Thoracic aorta (tissue), 2 donors: ENCODE measurements at places on chromosomes 13 and 19.

DNA sequence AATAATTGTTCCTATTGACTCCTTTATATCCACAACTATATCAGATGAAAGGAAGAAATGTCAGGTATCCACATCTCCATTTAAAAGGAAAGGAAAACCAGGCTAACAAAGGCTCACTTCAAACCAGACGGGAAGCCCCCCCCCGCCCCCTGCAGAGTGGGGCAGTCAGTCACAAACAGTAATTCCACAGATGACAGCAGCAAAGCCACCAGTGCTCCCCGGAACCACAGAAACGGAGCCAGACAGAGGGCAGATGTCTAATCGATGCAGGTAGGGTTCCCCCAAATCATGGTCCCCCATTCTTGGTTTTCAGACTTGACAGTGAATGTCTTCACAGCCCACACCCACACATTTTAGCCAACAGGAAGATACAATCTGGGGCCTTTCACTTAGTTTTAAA lies 100.8 kb downstream of the STK24 start:
- no peak overlapping the region for H3K4me3 ChIP-seq
- H3K4me1 ChIP-seq: no peaks in the 10 kb centered on the region
- H3K27me3 ChIP-seq: no peaks in the 10 kb centered on the region
- H3K36me3 ChIP-seq: peaks cover 12% of the 10 kb centered on the region

- DNase-seq: no peak
- no peak overlapping the region for H3K4me3 ChIP-seq
- H3K27me3 ChIP-seq: no peaks in the 10 kb centered on the region
- H3K27ac ChIP-seq: no peak overlapping the region
- H3K36me3 ChIP-seq: peaks cover 46% of the 10 kb centered on the region
Measured at GRCh38 chr19:13969897-13970296, 17.6 kb downstream of the DCAF15 start.

- H3K36me3 ChIP-seq: no peaks in the 10 kb centered on the region
- no peak overlapping the region for H3K27ac ChIP-seq
Measured at GRCh38 chr19:10037809-10038208, 24.5 kb downstream of the RDH8 start.

- H3K27me3 ChIP-seq: no peaks in the 10 kb centered on the region
- H3K27ac ChIP-seq: no peak overlapping the region
- no peaks in the 10 kb centered on the region for H3K36me3 ChIP-seq
- no peaks in the 10 kb centered on the region for H3K4me1 ChIP-seq
- no peak for DNase-seq
Measured at GRCh38 chr13:99867535-99868257, 103.9 kb downstream of the ZIC5 start.

DNA sequence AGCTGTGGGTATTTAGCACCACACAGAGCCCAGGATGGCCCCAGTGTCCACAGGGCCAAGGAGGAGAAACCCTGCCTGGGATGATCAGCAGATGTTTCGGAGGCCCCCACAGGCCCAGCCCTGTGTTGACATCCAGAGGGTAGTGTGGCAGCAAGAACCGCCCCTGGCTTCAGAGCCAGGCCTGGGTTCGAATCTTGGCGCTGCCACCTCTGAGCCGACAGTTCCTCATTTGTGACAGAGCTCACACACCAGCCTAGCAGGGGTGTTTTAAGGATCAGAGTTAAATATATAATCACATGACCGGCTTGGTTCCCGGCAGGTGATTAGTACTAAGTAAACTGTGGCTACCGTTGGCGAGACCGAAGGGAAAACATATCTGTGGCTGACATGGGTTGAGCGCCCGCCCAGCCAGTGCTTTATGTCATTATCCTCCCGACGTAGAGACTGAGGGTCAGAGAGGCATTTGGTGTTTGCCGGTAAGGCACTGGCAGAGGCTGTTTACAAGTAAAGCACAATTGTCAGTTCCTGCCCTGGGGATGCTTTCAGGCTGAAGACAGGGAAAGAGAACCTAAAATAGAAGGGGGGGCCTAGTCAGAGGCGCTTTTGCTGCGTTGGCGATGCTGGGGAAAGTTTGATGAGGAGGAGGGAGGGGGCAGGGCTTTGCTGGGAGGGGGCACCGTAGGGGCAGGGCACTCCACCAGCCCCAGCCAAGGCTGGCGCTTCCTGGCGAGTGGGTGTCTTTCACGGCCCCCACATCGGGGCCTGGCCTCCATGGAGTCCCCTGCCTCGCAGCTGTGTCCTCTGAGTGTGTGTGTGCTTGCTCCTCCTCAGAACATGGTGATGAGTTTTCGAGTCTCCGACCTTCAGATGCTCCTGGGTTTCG lies 4.8 kb downstream of the PIAS4 start:
- DNase-seq: no peak
- peaks cover 11% of the 10 kb centered on the region for H3K36me3 ChIP-seq
- no peaks in the 10 kb centered on the region for H3K27me3 ChIP-seq
- no peak overlapping the region for H3K27ac ChIP-seq
- no peak overlapping the region for H3K4me3 ChIP-seq

- H3K27ac ChIP-seq: no peak overlapping the region
- no peaks in the 10 kb centered on the region for H3K27me3 ChIP-seq
Measured at GRCh38 chr13:67916650-67917049, 686.5 kb upstream of the PCDH9 start.

GRCh38 chr13:98252931-98253470 lies 75.9 kb upstream of the RNF113B start:
- H3K36me3 ChIP-seq: no peaks in the 10 kb centered on the region
- no peaks in the 10 kb centered on the region for H3K27me3 ChIP-seq
- H3K4me3 ChIP-seq: peak overlapping the region; percentile 3
- no peak overlapping the region for H3K27ac ChIP-seq

DNA sequence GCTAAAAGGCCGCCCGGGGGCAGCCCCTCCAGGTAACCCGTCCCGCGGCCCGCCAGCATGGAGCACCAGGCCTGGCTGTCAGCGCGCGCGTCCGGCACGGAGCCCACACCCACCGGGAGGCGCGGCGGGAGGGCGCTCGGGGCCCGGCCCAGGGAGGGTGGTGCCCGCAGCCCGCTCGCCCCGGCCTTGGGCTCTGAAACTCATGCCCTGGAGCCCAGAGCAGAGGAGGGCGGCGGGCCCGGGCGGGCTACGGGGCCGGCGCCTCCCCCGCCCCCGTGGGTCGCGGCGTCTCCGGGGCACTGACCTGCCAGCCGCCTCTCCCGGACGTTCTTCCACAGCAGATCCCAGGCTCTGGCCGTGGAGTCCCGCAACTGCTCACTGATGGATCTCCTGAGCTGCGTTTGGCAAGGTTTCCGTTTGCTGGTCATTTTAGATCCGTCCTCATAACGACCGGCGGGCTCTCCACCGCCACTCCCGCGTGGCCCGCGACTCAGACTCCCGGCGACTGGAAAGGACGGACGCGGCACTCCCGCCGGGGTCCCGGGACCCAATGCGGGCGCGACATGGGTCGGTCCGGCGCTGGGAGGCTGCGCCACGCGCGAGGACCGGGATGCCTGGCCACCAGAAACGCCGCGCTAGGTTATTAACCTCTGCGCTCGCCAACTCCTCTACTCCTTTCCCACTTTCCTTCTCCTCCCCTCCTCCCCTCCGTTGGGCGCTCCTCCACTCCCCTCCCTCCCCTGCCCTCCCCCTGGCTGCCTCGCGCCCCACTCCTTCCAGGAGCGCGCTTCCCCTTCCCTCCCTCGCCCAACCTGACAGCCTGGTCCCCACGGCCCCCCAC lies 64.7 kb upstream of the STARD13 start:
- H3K27ac ChIP-seq: peak overlapping the region; percentile 75
- no peaks in the 10 kb centered on the region for H3K36me3 ChIP-seq
- peaks cover 12% of the 10 kb centered on the region for H3K4me1 ChIP-seq
- H3K27me3 ChIP-seq: no peaks in the 10 kb centered on the region
- H3K4me3 ChIP-seq: peak overlapping the region; percentile 83
- no peak for DNase-seq

DNA sequence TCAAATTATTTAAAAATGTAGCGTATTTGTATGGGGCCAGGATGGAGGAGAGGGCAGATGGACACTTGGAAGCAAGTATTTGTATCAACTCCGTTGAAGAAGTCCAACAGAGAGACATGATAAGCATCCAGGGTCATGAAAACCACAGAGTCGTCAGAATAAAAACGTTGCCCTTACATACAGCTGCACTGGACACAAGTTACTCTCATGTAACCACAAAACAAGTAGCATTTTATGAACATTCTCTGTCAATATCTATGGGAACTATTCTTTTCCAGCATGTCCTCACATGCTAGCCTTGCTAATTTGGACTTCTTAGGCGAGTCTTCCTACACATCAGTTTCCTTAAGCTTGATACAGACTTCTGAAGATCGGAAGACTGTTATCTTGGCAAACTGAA lies 35.0 kb downstream of the EFNB2 start:
- H3K36me3 ChIP-seq: no peaks in the 10 kb centered on the region
- H3K27me3 ChIP-seq: no peaks in the 10 kb centered on the region
- H3K4me1 ChIP-seq: peaks cover 10% of the 10 kb centered on the region
- no peak overlapping the region for H3K4me3 ChIP-seq
- no peak for DNase-seq

DNA sequence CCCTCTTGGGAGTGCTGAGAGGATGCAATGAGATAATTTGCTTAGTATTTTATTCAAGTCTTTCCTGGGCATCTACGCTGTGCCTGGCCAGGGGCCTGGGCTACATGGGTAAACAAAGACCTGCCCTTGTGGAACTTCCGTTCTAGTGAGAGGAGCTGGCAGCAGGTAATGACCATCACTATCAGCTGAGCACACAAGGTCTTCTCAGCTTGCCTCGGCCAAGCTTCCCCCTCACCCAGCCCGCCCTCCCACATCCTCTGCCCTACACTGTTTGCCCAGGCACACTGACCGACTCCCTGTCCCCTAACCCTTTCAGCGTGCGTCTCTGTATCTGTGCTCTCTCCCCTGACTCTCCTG lies 8.6 kb upstream of the FKRP start:
- no peaks in the 10 kb centered on the region for H3K27me3 ChIP-seq
- H3K4me3 ChIP-seq: no peak overlapping the region
- no peak overlapping the region for H3K27ac ChIP-seq
- peaks cover 51% of the 10 kb centered on the region for H3K4me1 ChIP-seq
- H3K36me3 ChIP-seq: peaks cover 20% of the 10 kb centered on the region

- no peaks in the 10 kb centered on the region for H3K27me3 ChIP-seq
- peaks cover 38% of the 10 kb centered on the region for H3K36me3 ChIP-seq
- no peak overlapping the region for H3K4me3 ChIP-seq
- no peak overlapping the region for H3K27ac ChIP-seq
- no peak for DNase-seq
Measured at GRCh38 chr19:42208612-42209011, 8.9 kb downstream of the DEDD2 start.

- H3K4me3 ChIP-seq: no peak overlapping the region
- no peaks in the 10 kb centered on the region for H3K36me3 ChIP-seq
- H3K4me1 ChIP-seq: no peaks in the 10 kb centered on the region
Measured at GRCh38 chr13:48679941-48680680, 26.4 kb downstream of the CYSLTR2 start.

GRCh38 chr13:23518231-23518630 lies 52.0 kb upstream of the TNFRSF19 start:
- H3K4me1 ChIP-seq: no peaks in the 10 kb centered on the region
- H3K27ac ChIP-seq: no peak overlapping the region
- no peaks in the 10 kb centered on the region for H3K27me3 ChIP-seq
- no peak overlapping the region for H3K4me3 ChIP-seq
- DNase-seq: no peak
- no peaks in the 10 kb centered on the region for H3K36me3 ChIP-seq

DNA sequence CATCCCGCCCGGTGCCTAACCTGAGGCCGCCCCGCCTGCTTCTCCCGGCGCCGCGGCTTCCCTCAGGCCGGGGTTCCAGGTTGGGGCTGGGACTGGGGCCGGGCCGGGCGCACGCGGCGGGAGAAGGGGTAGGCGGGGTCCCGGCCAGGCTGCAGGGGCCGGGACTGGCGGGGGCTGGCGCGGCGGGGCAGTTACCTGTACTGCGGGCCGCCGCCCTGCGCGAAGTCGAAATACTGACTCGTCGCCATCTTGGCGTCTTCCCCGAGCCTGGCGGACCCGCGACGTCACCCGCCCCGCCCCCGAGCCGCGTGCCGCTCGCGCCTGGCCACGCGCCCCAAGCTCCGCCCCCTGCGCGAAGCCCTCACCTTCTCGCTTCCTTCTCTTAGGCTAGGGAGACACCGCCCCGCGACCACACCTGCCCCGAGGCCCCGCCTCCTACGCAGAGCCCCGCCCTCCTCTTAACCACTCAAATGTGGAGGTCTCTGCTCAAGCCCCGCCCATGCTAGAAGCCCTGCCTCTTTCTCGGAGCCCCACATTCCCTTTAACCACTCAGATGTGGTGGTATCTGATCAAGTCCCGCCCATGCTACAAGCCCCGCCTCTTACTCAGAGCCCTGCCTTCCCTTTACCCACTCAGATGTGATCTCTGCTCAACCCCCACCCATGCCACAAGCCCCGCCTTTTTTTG lies at the start of gene ZFR2:
ZFR2 (minus strand) TSS at position 269 of the 687 bp plus-strand sequence; CDS start at position 248, 21 bp downstream.
- no peaks in the 10 kb centered on the region for H3K36me3 ChIP-seq
- H3K4me1 ChIP-seq: no peaks in the 10 kb centered on the region
- DNase-seq: no peak

GRCh38 chr19:35142606-35143230 lies 337 bp upstream of the FXYD7 start:
- H3K27me3 ChIP-seq: no peaks in the 10 kb centered on the region
- DNase-seq: no peak
- no peak overlapping the region for H3K27ac ChIP-seq
- no peaks in the 10 kb centered on the region for H3K36me3 ChIP-seq
- peaks cover 19% of the 10 kb centered on the region for H3K4me1 ChIP-seq

DNA sequence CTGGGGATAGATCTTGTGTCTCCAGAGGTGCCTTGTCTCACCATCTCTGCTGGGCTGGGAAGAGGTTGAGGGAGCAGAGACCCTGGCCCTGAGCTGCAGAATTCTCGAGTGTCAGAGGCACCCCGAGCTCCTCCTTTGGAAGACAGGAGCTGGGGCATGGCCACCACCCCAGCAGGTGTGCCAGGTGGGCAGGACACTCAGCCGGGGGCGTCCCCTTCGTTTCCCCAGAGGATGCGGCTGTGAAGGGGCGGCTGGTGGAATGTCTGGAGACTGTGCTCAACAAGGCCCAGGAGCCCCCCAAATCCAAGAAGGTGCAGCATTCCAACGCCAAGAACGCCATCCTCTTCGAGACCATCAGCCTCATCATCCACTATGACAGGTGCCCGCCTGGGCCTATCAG lies 14.5 kb downstream of the FUZ start:
- no peaks in the 10 kb centered on the region for H3K4me1 ChIP-seq
- H3K27me3 ChIP-seq: no peaks in the 10 kb centered on the region
- no peak for DNase-seq
- no peak overlapping the region for H3K4me3 ChIP-seq
- peaks cover 69% of the 10 kb centered on the region for H3K36me3 ChIP-seq
- H3K27ac ChIP-seq: no peak overlapping the region

DNA sequence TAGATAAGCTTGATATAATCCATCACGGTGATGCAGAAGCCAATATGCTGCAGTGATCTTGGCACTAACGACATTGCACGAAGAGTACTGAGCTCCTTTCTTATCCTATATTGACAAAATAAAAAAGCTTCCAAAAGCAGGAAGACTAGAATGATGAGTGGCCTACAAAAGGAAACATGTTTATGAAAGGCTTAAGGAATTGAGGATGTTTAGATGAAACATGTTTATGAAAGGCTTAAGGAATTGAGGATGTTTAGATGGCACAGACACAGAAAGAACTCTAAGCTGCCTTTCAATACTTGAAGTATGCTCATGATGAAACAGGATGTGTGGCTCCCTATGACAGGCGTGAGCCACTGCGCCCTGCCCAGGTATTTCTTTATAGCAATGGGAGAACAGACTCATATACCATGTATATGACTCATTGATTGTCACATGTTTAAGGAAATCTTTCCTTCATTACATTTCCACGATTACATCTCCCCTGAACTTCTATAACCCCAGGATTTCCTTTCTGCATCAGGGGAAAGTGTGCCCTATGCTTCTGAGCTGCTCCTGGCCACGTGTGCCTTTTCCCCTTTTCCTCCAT lies 690.8 kb upstream of the ARGLU1 start:
- no peak overlapping the region for H3K4me3 ChIP-seq
- H3K27ac ChIP-seq: no peak overlapping the region
- no peak for DNase-seq
- H3K4me1 ChIP-seq: no peaks in the 10 kb centered on the region
- H3K27me3 ChIP-seq: no peaks in the 10 kb centered on the region
